ENCODE measurements at places on chromosomes 7 and 10.
A peak's percentile ranks its signal among the peaks of the same experiment; 100 is the strongest.

DNA sequence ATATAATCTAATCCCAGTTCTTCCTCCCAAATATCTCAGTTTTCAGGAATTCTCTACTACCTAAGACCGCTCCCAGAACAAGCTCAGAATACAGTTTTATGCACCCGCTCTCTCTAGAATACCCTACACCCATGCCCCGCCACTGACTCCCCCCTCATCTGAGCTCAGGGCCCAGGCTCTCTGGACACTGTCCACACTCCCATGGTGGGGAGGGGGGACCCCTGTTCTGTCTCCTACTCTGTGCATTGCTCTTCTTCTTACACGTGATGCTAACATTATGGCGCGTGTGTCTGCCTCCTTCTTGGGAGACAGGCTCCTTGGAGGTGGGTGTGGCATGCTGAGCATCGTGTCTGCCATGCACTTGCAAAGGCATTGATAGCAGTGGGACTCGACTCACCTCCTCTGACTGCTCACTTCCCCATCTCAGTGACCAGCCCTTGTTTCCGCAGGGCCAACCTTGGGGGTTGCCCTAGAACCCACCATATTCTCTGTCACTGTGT lies 127.9 kb downstream of the TCERG1L start:
- no peak for DNase-seq

DNA sequence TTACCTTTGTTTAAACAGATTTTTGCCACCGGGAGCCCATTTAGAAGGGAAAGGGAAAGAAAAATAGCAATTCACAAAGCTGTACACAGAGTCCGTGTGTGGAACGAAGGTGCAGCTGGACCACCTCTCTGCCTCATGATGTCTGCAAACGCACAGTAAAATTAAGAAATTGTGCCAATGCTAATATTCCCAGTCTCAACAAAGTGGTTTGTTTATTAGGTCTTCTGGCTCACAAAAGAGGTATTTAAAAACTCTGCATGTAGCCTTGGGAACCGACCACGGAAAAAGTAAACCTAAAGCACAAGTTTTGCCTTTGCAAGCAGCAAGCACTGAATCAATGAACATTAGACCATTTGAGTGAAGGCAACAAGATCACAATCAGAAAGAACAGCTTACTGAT lies 57.7 kb downstream of the CREB3L2 start:
- DNase-seq, result no peak

DNA sequence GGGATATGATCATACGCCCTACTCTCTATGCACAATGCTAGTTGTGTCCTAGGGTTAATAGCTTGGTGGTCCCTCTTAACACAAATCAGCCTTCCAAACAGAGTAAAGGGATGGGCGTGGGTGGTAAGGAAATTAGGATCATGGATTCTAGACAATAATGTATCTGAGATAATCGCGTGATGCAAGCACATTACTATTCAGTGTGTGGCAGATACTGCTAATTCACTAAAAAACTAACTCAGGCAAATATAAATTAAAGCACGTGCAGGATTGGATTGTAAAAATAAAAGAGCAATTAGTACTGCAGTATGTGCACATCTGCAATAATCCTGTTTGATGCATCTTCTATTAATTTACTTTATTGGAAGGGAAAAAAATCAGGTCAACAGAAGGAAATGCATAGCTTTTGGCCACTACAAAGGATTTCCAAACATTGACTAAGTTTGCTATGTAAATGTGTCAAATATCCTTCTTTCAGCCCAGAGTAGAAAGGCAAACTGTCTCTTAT lies 22.0 kb downstream of the TWIST1 start:
- DNase-seq, result no peak

- DNase-seq, result no peak
Observed at GRCh38 chr10:113476191-113476590, 76.7 kb upstream of the HABP2 start.

DNA sequence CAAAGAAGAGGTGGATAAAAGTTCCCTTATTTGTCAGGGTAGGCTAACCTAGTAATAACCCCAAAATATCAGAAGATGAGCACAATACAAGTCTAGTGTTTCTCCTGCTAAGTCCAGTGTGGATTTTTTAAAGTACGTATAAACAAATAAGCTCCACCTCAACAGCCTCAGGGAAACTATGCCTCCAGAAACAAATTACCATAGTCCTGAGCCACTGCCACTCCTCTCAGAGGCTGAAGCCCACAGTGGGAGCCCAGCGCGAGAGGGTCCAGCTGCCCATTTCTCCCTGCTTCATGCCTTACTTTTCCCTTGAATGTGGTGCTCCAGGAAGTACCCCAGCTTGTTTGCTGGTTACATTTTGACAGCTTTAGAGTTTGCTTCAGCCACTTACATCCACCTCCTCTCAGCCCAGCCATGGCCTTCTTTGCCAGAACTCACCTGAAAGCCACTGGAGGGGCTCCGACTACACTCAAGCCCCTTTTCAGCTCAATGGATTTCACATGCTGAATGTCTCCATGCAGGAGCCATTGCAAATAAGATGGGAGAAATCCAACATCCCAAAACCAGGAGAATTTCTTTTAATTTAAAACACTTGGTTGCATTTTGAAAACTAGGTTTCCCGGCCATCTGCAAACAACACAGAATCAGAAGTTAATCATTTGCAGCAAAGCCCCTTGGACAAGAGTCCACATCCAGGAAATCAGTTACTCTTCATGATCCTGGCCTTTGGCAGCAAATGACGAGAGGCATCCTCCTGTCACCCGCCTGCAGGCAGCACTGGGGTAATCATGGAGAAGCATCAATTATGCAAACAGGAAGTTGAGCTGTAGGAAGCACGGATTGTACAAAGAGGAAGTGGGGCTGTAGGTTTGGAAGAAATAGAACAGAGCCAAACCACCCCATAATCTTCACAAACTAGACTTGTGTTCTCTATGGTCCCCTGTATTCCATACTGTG lies 138.1 kb downstream of the HERPUD2 start:
- no peak for DNase-seq

DNA sequence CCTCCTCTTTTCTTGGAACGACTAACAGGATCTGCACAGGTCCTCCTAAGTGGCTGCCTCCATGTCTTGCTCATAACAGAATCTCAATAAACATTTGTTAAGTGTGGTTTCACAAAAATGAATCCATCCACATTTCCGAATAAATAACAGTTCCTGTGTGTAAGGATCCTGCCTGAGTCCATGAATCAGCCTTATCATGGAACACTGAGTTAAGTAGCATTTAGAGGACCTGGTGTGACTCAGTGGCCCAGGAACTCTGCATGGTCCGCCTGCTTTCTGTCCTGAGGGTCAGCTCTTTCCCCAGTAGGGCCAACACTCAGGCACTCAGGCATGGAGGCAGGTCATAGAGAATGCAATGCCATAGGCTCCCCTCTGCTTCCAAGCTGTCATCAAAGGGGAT lies 15.8 kb upstream of the C10orf90 start:
- DNase-seq, result no peak

DNA sequence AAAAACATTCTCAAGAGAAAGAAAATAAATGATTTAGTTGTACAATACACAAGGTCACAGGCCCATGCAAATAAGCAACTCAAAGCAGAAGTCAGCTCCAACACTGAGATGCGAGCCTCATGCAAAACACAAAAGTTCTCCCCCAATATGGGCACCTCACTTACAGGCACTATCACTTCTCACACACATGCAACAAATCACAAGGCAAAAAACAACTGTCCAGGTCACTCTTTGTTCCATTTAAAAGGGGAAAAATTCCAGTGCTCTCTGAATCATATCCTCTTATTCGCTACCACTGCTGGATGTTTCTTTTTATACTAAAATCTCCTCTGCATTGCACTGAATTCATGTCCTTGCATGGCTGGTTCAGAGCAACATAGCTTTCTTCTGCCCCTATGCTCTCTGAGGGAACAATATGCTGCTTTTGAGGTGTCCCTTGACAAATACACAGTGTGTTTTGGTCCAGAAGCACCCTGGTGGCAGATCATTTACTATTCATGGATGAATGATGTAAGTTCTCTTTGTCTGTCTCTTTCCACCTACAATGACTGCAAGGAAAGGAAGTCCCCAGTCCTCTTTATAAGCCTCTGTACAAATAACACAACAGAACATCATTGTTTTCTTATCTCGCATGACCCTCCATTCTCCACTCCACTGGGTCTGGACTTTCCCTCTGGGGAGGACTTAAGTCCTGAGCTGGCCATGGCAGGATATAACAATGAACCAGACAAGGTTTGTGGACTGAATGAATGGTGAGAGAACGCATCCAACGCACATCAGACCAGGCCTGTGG lies 85.4 kb upstream of the GSDME start:
- DNase-seq, result no peak

- no peak for DNase-seq
Observed at GRCh38 chr7:127881564-127881963, 149.7 kb downstream of the LRRC4 start.

GRCh38 chr10:78664929-78665553 lies 403.7 kb upstream of the ZMIZ1 start:
- DNase-seq, result no peak

GRCh38 chr10:28331066-28331465 lies 28.2 kb upstream of the MPP7 start:
- no peak for DNase-seq

DNA sequence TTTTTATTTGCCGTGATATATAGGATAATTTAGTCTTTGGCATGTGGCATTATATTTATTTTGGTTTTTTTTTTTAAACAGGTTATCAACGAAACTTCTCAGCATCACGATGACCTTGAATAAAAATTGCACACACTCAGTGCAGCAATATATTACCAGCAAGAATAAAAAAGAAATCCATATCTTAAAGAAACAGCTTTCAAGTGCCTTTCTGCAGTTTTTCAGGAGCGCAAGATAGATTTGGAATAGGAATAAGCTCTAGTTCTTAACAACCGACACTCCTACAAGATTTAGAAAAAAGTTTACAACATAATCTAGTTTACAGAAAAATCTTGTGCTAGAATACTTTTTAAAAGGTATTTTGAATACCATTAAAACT lies 9.1 kb downstream of the VIM start:
- DNase-seq, result no peak

DNA sequence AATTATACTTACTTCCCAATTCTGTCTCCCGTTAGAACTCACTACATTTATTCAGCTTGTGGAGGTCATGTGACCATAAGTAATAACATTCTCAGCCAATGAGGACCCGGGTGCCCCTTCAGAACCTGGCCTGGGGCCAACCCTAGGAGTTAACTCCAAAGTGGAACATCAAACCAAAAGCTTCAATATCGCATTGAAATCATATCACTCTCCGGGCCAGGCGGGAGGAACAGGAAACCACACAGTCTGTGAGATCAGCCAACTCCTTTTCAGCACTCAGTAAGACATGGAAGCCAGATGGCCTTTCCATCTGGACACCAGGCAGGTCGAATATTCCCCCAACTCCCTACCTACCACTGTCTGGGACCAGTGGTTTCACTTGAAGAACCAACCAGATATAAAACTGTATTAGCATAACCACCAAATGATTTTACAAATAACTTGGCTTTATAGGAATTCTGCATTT lies 5.5 kb downstream of the CREB3L2 start:
- no peak for DNase-seq

GRCh38 chr10:123669886-123670285 lies 3.7 kb downstream of the GPR26 start:
- no peak for DNase-seq

- no peak for DNase-seq
Observed at GRCh38 chr10:35237766-35238512, 98.4 kb upstream of the CCNY start.

- no peak for DNase-seq
Observed at GRCh38 chr10:113995201-113995600, 48.5 kb upstream of the ADRB1 start.

DNA sequence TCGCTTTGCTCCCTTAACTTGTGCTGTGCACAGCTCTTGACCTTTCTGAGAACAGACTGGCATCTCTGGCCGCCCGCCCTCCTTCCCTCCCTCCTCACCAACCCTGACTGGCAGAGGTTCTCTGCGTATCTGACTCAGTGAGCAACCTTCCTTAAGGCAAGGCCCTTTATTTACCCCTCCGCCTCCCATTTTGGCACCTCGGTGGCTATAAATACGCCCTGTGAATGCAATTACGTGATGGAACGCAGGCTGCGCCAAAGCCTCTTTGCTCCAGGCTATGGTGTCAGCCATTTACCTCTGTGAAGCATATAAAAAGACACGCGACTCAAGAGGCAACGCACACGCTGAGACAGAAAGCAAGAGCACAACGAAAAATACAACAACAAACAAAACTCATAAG lies 764.3 kb downstream of the SUGCT start:
- DNase-seq, result no peak

DNA sequence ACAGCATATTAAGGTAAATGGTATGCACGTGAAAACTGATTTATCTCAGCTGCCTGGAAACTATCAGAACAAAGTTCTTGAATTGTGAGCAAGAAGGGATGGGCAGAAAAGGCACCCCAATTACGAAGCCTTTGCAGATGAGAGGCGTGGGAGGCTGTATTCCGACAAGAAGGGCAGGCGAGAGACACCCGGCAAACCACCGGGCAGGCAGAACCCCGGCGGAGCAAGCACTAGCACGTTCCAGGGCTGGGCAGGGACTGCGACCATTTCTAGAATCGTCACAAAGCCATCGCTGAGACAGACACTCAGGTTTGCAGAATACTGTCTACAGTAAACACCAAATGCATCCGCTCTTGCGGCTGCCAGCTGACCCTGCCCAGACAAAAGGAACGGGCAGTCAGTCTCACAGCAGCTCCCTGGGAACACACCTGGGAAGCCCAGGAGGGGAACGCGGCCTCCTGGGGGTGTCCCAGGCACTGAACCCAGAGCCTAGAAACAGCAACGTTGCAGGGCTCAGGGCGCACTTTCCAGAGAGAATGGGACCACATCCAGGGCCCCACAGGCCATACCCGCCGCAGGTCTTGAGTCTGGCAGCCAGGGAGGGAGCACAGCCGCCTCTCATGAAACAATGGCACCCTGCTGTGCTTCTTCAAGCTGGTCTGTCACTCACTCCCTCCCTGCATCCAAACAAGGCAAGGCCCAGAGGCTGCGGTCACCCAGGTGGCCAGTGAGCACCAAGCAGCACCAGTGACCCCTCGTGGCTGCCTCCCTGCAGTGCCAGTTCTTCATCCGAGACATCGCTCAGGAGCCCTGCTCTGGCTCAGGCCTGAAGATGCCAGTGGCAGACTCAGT lies 261.9 kb downstream of the PTPRN2 start:
- DNase-seq, result peak; percentile 18

DNA sequence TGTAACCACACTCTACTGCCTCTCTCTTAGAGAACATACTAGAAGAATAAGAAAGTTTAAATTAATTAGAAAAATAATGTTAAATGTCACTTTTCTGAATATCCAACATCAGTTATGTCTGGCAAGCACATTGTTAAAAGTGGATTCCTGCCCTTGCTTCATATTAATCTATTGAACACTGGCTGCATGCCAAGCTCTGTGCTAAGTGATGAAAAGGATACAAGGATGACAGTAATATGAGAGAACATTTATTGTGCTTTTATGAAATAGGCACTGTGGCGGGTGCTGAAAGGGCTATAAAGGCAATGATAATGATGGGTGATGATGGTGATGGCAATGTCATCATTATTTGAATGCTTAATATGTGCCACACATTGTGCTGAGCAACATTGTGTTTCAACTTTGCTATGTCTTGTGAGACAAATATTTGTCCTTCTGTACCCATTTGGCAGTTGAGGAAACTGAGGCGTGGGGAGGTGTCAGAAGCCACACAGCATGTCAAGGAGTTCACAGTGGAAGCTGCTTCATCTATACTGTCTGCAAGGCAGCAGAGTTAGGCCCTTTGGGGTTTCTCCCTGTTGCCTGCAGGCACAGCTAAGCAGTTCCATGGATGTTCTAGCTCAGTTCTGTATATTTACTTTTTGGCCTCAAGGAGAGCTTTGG lies 64.2 kb upstream of the RAPGEF5 start:
- no peak for DNase-seq

GRCh38 chr7:31744294-31744874 lies 57.4 kb downstream of the PPP1R17 start:
- peak; percentile 75 for DNase-seq

GRCh38 chr10:112409299-112409698 lies 35.4 kb downstream of the ACSL5 start:
- no peak for DNase-seq

Measured in nucleus accumbens (tissue), 56 donors.